Iris pigment epithelial cell (primary cell): ENCODE measurements at places on chromosomes 3 and 15.

GRCh38 chr15:74225928-74226327 lies 10.2 kb upstream of the CCDC33 start:
- no peak for DNase-seq

- peak; percentile 76 for DNase-seq
Measured at GRCh38 chr15:69568173-69569009, 115.8 kb downstream of the RPLP1 start.

- DNase-seq, result no peak
Measured at GRCh38 chr3:172202797-172203196, 163.4 kb downstream of the FNDC3B start.

GRCh38 chr3:32146746-32147211 lies 40.4 kb downstream of the GPD1L start:
- no peak for DNase-seq
